Stimulated activated CD8-positive, alpha-beta memory T cell treated with anti-CD3 and anti-CD28 coated beads, Interleukin-2, amount 100 ng/mL, for 48 hours (primary cell): ENCODE measurements at places on chromosomes 2 and 18.

DNA sequence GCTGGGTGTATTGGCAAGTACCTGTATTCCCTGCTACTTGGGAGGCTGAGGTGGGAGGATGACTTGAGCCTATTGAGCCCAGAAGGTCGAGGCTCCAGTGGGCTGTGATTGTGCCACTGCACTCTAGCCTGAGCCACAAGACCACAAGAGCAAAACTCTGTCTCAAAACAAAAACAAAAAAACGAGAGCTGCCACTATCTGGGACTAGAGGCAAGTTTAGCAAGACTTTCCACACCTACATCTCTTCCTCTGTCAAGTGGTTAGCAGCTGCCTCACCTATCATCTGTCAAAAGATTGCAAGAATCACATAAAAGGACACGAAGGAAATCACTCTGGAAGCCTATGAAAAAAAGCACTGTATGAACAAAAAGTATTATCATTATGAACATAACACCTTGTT, 55.2 kb upstream of the RIOK3 start:
- no peak for DNase-seq

GRCh38 chr18:471716-472115, 28.8 kb downstream of the COLEC12 start:
- no peak for DNase-seq

- DNase-seq, result no peak
Measured at GRCh38 chr2:17058772-17059402, 393.3 kb upstream of the CYRIA start.

DNA sequence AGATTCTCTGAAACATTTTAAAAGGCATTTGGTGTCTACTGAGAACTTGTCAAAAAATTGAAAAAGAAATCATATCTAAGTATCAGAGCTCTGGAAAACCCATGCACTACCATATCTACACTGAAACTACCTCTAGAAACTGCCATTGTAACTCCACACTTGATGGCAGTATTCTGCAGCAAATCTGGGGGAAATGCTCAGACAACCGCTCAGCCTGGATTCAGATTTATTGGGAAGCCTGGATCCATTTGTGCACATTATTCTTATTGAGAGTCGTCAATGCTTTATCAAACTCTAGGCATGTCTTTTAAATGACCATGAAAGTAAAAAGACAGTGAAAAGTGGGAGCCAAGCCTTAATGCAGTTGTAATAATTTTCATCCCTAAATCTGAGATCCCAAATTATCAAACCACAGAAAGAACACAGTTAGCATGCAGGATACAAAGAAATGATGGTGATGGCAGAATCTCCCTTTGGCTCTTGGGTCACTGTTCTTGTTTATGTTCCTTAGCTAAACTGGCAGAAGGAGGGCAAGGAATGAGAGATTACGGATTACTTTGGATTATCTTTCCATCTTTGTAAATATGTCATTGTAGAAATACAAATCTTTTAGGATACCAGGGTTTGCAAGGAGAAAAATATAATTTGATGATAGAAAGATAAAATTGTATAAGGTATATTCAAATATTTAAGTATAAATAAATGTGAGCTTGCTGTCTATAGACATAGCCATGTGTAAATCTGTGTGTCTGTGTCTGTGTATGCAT, 512.1 kb upstream of the SYT4 start:
- DNase-seq, result no peak
